ENCODE measurements at places on chromosomes 13 and 19.

- DNase-seq, result peak; percentile 84
These were observed 24.6 kb downstream of the SPC24 start for GRCh38 chr19:11130824-11131455.

- no peak for DNase-seq
These were observed 16.7 kb upstream of the POSTN start for GRCh38 chr13:37615276-37615675.

- DNase-seq, result no peak
These were observed 182.3 kb upstream of the KLF12 start for GRCh38 chr13:74316547-74316946.

- DNase-seq, result peak; percentile 76
These were observed 13.3 kb downstream of the KCNC3 start for GRCh38 chr19:50315773-50316448.

- DNase-seq, result peak; percentile 91
These were observed at the start of gene FBXL3 for GRCh38 chr13:77026861-77027621. Gene FBXL3 (minus strand): TSS chr13:77027159. CDS start chr13:77021860, 5,299 bp downstream.

DNA sequence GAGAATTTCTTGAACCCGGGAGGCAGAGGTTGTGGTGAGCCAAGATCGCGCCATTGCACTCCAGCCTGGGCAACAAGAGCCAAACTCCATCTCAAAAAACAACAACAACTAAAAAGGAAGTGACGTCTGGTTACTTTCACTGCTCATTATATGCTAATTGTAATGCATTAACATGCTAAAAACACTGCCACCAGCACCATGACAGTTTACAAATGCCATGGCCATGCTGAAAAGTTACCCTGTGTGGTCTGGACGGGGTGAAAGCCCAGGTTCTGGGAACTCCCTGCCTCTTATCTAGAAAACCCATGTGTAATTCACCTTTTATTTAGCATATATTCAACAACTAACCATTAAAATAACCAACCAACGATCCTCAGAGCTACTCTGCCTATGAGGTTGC lies 28.1 kb downstream of the CPT1C start:
- DNase-seq, result no peak

GRCh38 chr19:57280962-57281400 lies 696 bp downstream of the ZNF460 start:
- no peak for DNase-seq
